ENCODE measurements at places on chromosomes 6 and 20. TPM values are rescaled to one million over a fixed set of nuclear protein-coding genes. Genes with fewer than 3 reads are reported as not detected.

The ARHGAP40 gene
- not detected for total RNA-seq

The NOX3 gene
- total RNA-seq, result not detected

The CCDC170 gene
- not detected for total RNA-seq

The GHRH gene
- not detected for total RNA-seq

The GDAP1L1 gene
- total RNA-seq, result not detected

The OR12D3 gene
- not detected for total RNA-seq

The LEMD2 gene
- total RNA-seq, result 118 TPM

The MYLK4 gene
- total RNA-seq, result 1.3 TPM

The INSM1 gene
- total RNA-seq, result not detected

- H3K4me3 ChIP-seq, result no peak overlapping the region
- peaks cover 5% of the 10 kb centered on the region for H3K4me1 ChIP-seq
- H3K27ac ChIP-seq, result no peak overlapping the region
- no peaks in the 10 kb centered on the region for H3K36me3 ChIP-seq
- no peak for DNase-seq
Measured at GRCh38 chr6:119096721-119097565, 18.5 kb upstream of the FAM184A start.

- no peaks in the 10 kb centered on the region for H3K36me3 ChIP-seq
- H3K4me1 ChIP-seq, result no peaks in the 10 kb centered on the region
- peaks cover 7% of the 10 kb centered on the region for H3K27me3 ChIP-seq
Measured at GRCh38 chr6:1037430-1038202, 274.3 kb upstream of the FOXQ1 start.

- H3K4me3 ChIP-seq, result no peak overlapping the region
- H3K27ac ChIP-seq, result no peak overlapping the region
- H3K4me1 ChIP-seq, result no peaks in the 10 kb centered on the region
- DNase-seq, result no peak
Measured at GRCh38 chr6:151010071-151010470, 144.6 kb downstream of the MTHFD1L start.

DNA sequence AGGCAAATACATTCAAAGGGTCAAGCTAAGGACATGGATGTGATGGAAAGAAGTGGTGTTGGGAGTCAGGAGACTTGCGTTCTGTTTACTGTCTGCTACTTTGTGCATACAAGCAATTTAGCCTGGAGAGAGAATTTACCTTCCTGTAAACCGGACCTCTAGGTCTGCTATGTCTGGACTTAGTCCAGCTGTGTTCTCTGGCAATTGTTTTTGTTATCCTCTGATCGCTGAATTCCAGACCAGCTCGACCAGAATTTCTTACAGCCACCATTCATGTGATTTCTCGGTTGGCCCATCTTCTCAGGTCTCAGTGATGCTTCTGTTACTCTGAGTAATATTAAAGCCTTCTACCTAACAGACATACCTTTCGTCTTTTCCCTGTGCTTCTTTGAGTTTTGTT, 75.2 kb downstream of the LRRC1 start:
- no peak overlapping the region for H3K27ac ChIP-seq
- H3K4me3 ChIP-seq, result no peak overlapping the region
- no peak for DNase-seq
- no peaks in the 10 kb centered on the region for H3K27me3 ChIP-seq
- H3K4me1 ChIP-seq, result no peaks in the 10 kb centered on the region
- H3K36me3 ChIP-seq, result no peaks in the 10 kb centered on the region

DNA sequence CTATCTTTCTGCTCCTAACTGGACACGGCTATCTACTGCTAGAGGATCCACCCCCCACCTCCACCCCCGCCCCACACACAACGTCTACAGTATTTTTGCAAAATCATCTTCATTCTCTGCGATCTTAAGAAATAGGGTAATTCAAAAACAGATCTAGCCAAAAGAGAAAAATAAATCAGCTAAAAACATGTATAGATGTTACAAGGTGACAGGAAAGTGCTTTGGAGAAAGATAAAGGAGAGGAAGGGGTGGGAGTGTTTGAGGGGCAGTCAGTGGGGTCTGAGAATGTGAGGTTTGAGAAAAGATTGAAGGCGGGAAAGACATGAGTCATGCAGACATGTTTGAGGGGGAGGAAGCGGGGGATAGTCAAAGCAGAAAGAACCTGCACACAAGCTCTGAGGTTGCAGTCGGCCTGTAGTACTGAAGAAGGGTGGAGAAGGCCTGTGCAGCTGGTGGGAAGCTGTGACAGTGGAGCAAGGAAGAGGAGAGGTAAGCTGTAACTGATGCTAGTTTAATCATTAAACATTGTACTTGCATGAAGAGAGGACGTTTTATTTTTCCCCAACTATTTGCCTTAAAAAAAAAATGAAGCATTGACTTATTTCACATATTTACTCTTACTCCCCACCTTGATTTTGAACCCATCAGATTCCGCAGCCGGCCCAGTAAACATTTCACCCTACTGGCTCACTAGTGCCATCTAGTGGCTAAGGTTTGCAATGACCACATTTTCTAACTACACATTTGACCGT, 332.6 kb downstream of the ADGRB3 start:
- no peaks in the 10 kb centered on the region for H3K4me1 ChIP-seq
- H3K36me3 ChIP-seq, result no peaks in the 10 kb centered on the region
- H3K27me3 ChIP-seq, result no peaks in the 10 kb centered on the region

DNA sequence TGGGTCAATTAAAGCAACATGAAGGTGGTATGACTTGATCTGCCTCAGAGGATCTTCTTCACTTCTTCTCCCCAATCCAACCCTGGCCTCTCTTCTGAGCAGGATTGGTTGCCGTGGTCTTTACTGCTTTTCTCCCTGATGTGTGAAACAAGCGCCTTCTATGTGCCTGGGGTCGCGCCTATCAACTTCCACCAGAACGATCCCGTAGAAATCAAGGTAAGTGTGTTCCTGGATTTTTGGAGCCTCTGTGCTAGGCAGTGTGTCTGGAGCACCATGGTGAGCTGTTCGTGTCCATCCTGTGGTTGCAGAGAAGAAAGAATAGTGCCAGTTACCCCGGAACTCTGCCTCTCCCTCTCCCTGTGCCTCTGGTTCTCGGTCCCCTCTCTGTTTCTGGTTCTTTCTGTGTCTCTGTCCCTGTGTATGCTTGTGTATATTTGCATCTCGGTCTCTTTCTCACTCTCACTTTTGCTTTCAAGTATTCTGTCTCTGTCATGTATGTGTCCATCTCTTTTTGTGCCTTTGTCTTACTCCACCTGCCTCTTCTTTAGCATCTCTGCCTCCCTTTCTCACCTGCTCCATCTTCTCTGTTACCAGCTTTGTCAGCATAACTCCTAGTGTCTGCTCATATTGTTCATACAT, 23.5 kb downstream of the TM9SF4 start:
- no peaks in the 10 kb centered on the region for H3K4me1 ChIP-seq
- H3K4me3 ChIP-seq, result no peak overlapping the region
- H3K27ac ChIP-seq, result no peak overlapping the region
- no peak for DNase-seq
- H3K27me3 ChIP-seq, result no peaks in the 10 kb centered on the region
- peaks cover 37% of the 10 kb centered on the region for H3K36me3 ChIP-seq

GRCh38 chr6:145531032-145531431, 204.3 kb downstream of the EPM2A start:
- H3K27ac ChIP-seq, result no peak overlapping the region
- H3K36me3 ChIP-seq, result no peaks in the 10 kb centered on the region
- DNase-seq, result no peak
- H3K27me3 ChIP-seq, result no peaks in the 10 kb centered on the region

- DNase-seq, result no peak
- H3K4me3 ChIP-seq, result no peak overlapping the region
- H3K4me1 ChIP-seq, result no peaks in the 10 kb centered on the region
- no peaks in the 10 kb centered on the region for H3K36me3 ChIP-seq
Measured at GRCh38 chr6:153568628-153569027, 437.5 kb upstream of the RGS17 start.

GRCh38 chr6:636488-636887, 20.4 kb downstream of the HUS1B start:
- H3K27me3 ChIP-seq, result no peaks in the 10 kb centered on the region
- H3K27ac ChIP-seq, result no peak overlapping the region
- no peak for DNase-seq
- H3K4me3 ChIP-seq, result no peak overlapping the region

- no peak overlapping the region for H3K27ac ChIP-seq
- no peaks in the 10 kb centered on the region for H3K27me3 ChIP-seq
- H3K4me1 ChIP-seq, result no peaks in the 10 kb centered on the region
- no peak for DNase-seq
- no peaks in the 10 kb centered on the region for H3K36me3 ChIP-seq
Measured at GRCh38 chr20:53061192-53062108, 89.3 kb downstream of the TSHZ2 start.

GRCh38 chr6:96700915-96701314, 136.4 kb downstream of the GPR63 start:
- no peaks in the 10 kb centered on the region for H3K27me3 ChIP-seq
- no peak for DNase-seq
- H3K4me1 ChIP-seq, result no peaks in the 10 kb centered on the region
- H3K4me3 ChIP-seq, result no peak overlapping the region
- H3K36me3 ChIP-seq, result no peaks in the 10 kb centered on the region

GRCh38 chr6:111776236-111777221, 96.7 kb downstream of the FYN start:
- H3K36me3 ChIP-seq, result peaks cover 28% of the 10 kb centered on the region
- peak overlapping the region; percentile 73 for H3K27ac ChIP-seq
- DNase-seq, result no peak
- no peaks in the 10 kb centered on the region for H3K27me3 ChIP-seq
- H3K4me1 ChIP-seq, result peaks cover 79% of the 10 kb centered on the region

DNA sequence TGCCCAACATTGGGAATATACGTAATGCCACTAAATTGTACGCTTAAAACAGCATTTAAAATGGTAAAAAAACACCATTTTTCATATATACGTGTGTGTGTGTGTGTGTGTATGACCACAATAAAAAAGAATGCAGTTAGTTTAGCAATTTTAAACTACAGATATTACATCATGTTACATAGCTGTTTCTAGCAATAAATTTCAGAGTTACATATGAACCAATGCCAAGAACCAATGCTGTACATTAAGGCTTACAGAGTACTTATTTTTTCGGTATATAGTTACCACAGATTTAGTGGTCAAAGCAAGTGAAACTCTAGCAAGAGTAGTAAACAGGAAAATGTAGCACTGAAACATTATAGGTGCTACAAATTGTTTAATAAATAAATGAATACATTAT, 119.3 kb downstream of the PDE10A start:
- no peak overlapping the region for H3K4me3 ChIP-seq
- DNase-seq, result no peak
- no peak overlapping the region for H3K27ac ChIP-seq
- H3K27me3 ChIP-seq, result no peaks in the 10 kb centered on the region
- no peaks in the 10 kb centered on the region for H3K36me3 ChIP-seq

GRCh38 chr6:106450653-106451052, 90.1 kb downstream of the CRYBG1 start:
- H3K36me3 ChIP-seq, result no peaks in the 10 kb centered on the region
- H3K4me3 ChIP-seq, result no peak overlapping the region
- DNase-seq, result no peak
- peaks cover 10% of the 10 kb centered on the region for H3K4me1 ChIP-seq

GRCh38 chr6:5497896-5498578, 236.7 kb downstream of the FARS2 start:
- no peak for DNase-seq

DNA sequence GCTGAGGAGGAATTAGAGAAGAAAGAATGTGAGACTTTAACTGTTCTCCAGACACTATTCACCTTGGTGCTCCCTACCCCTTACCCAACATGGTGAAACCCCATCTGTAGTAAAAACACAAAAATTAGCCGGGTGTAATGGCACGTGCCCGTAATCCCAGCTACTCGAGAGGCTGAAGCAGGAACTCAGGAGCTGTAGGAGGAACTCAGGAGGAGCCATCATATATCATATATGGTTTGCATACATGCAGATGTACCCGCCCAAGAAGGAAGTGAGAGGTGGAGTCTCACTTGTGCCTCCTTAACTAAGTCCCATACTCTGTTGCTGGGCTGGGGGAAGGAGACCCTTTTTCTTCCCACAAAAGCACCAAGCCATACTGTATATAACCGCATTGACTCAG, 35.5 kb upstream of the ME1 start:
- no peak overlapping the region for H3K4me3 ChIP-seq
- H3K36me3 ChIP-seq, result no peaks in the 10 kb centered on the region
- no peak for DNase-seq
- H3K27ac ChIP-seq, result no peak overlapping the region

GRCh38 chr6:133969285-133969920, 16.4 kb downstream of the TBPL1 start:
- H3K27me3 ChIP-seq, result no peaks in the 10 kb centered on the region
- no peak overlapping the region for H3K4me3 ChIP-seq
- DNase-seq, result no peak
- H3K27ac ChIP-seq, result peak overlapping the region; percentile 35

DNA sequence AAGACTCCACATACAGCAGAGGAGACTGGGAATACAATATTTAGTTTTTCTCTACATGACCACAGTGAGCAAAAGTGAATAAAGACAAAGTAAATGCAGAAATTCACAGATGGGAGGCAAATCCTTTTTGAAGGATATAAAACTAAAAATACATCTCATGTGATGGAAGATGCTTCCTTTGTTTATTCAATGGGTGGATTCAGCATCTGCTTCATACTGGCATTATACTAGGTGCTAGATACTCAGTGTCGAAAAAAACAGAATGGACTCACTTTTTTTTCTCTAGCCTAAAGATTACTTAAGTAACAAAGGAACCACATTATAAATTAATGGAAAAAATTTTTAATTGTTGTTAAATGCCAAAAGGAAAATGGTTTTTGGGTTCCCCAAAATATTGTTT, 216.2 kb downstream of the TRDN start:
- H3K27me3 ChIP-seq, result no peaks in the 10 kb centered on the region
- DNase-seq, result no peak
- no peak overlapping the region for H3K27ac ChIP-seq
- H3K4me3 ChIP-seq, result no peak overlapping the region
- H3K4me1 ChIP-seq, result no peaks in the 10 kb centered on the region
- H3K36me3 ChIP-seq, result no peaks in the 10 kb centered on the region

- H3K4me3 ChIP-seq, result no peak overlapping the region
- no peak for DNase-seq
- no peaks in the 10 kb centered on the region for H3K27me3 ChIP-seq
- H3K36me3 ChIP-seq, result peaks cover 87% of the 10 kb centered on the region
- no peak overlapping the region for H3K27ac ChIP-seq
Measured at GRCh38 chr6:33670971-33671743, 40.3 kb downstream of the UQCC2 start.

GRCh38 chr20:52983726-52984450, 11.7 kb downstream of the TSHZ2 start:
- no peaks in the 10 kb centered on the region for H3K36me3 ChIP-seq
- no peak overlapping the region for H3K27ac ChIP-seq
- H3K27me3 ChIP-seq, result no peaks in the 10 kb centered on the region

All from T-cell (primary cell).